ENCODE measurements at places on chromosomes 5 and 9. TPM values are rescaled to one million over a fixed set of nuclear protein-coding genes. Genes with fewer than 3 reads are reported as not detected.
A peak's percentile ranks its signal among the peaks of the same experiment; 100 is the strongest.

Gene FYB1
- total RNA-seq = 45.8 TPM

Gene PCDHA1
- total RNA-seq = not detected

Gene GPR21
- total RNA-seq = 8.8 TPM

Gene GABBR2
- not detected for total RNA-seq

Gene MLANA
- not detected for total RNA-seq

- no peaks in the 10 kb centered on the region for H3K36me3 ChIP-seq
- H3K4me1 ChIP-seq = peaks cover 6% of the 10 kb centered on the region
- no peaks in the 10 kb centered on the region for H3K27me3 ChIP-seq
- H3K4me3 ChIP-seq = no peak overlapping the region
- DNase-seq = no peak
Measured at GRCh38 chr5:112004867-112005622, 248.1 kb upstream of the NREP start.

DNA sequence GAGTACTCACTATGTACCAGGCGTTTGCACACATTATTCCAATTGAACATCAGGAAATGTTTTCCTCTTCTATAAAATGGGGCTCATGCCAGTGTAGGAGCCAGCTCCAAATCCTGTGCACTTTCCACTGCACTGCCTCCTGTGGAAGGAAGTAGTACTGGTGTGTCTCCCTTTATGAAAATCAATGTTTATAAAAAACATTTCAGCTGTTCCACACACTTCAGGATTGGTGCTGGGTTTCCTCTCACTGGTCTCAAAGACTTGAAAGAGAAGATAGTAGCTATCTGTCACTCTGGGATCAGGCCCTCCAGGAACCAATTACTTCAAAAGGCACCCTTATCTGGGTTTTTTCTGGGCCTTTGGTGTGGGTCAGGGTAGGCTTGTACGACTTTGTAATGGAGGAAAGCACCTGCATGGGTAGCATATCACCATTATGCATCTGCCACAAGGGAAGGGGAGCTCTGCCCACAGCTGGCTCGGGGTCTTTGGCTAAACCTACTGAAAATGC is 32.5 kb downstream of the RAB14 start:
- no peaks in the 10 kb centered on the region for H3K4me1 ChIP-seq
- H3K4me3 ChIP-seq = no peak overlapping the region
- H3K27ac ChIP-seq = no peak overlapping the region
- no peaks in the 10 kb centered on the region for H3K27me3 ChIP-seq

- DNase-seq = no peak
- no peaks in the 10 kb centered on the region for H3K27me3 ChIP-seq
- no peaks in the 10 kb centered on the region for H3K4me1 ChIP-seq
- no peak overlapping the region for H3K4me3 ChIP-seq
- no peak overlapping the region for H3K27ac ChIP-seq
Measured at GRCh38 chr5:98698359-98698758, 75.1 kb upstream of the RGMB start.

DNA sequence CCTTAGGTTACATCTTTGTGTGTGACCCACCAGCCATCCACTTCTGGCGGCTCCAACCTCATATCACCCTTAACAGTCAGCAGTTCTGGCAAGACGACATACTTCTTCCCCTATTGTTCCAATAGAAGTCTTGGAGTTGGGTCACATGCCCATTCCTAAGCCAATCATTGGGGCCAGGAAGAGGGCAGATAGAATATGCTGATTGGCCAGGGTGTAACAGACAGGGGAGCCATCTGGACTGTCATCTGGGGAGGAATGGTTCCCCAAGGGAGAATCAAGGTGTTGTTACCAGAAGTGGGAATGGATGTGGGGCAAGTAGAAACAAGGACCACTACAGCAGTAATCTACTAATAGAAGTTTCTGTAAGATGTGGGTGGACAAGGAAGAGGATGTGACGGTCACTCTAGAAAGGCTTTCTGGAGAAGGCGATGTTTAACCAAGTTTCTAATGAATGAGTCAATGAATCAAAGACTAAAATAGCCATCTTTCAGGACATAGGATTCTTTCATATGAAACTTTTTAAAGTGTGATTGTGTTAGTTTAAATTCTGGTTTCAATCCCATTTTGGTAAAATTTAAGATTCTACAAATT is 200.4 kb downstream of the ARHGAP26 start:
- DNase-seq = no peak
- no peaks in the 10 kb centered on the region for H3K27me3 ChIP-seq
- H3K4me1 ChIP-seq = peaks cover 1% of the 10 kb centered on the region
- H3K27ac ChIP-seq = no peak overlapping the region

DNA sequence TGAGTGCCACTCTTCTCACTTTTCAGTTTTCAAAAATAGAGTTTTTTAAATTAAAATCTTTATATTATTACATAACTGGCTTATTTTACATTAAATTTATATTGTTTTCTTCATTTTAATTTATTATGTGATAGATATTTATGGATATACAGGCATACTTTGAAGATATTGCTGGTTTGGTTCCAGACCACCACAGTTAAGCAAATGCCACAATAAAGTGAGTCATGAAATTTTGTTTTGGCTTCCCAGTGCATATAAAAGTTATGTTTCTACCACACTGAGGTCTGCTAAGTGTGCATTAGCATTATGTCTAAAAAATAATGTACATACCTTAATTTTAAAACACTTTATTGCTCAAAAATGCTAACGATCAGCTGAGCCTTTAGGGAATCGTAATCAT is 47.4 kb downstream of the NDUFS4 start:
- DNase-seq = no peak
- no peaks in the 10 kb centered on the region for H3K36me3 ChIP-seq
- peaks cover 2% of the 10 kb centered on the region for H3K4me1 ChIP-seq
- no peak overlapping the region for H3K4me3 ChIP-seq
- no peaks in the 10 kb centered on the region for H3K27me3 ChIP-seq

GRCh38 chr5:112921833-112922817 is at the start of gene REEP5:
REEP5 (minus strand) TSS chr5:112922227; CDS start chr5:112922190, 37 bp downstream.
- no peaks in the 10 kb centered on the region for H3K27me3 ChIP-seq
- H3K27ac ChIP-seq = peak within 1 kb of the TSS; percentile 84
- H3K4me1 ChIP-seq = no peaks in the 10 kb centered on the region
- peak within 1 kb of the TSS; percentile 83 for H3K4me3 ChIP-seq

- H3K4me1 ChIP-seq = no peaks in the 10 kb centered on the region
- H3K27ac ChIP-seq = no peak overlapping the region
- H3K4me3 ChIP-seq = no peak overlapping the region
Measured at GRCh38 chr5:9423571-9423970, 122.3 kb downstream of the SEMA5A start.

GRCh38 chr5:5044247-5044840 is 95.8 kb upstream of the ADAMTS16 start:
- no peaks in the 10 kb centered on the region for H3K4me1 ChIP-seq
- H3K27ac ChIP-seq = no peak overlapping the region
- H3K36me3 ChIP-seq = no peaks in the 10 kb centered on the region
- DNase-seq = no peak
- no peaks in the 10 kb centered on the region for H3K27me3 ChIP-seq

DNA sequence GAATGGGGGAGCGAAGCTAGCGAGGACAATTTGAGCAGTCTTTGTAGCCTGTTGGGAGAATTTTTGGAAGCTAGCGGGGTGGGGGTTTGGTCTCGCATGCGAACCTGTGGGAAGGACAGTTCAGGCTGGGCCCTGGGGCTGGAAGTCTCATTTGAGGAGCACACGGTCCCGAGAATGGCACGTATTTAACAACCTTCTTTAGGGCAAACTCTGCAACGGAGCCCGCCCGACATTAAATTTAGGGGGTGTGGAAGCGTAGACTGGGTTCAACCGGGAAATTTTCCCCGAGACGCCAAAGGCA is 35.2 kb upstream of the NFIB start:
- H3K27me3 ChIP-seq = no peaks in the 10 kb centered on the region
- H3K4me1 ChIP-seq = peaks cover 4% of the 10 kb centered on the region
- H3K36me3 ChIP-seq = no peaks in the 10 kb centered on the region
- peak overlapping the region; percentile 64 for H3K4me3 ChIP-seq

GRCh38 chr5:89064054-89064453 is 181.1 kb upstream of the MEF2C start:
- no peak for DNase-seq
- H3K4me1 ChIP-seq = peaks cover 2% of the 10 kb centered on the region
- H3K27me3 ChIP-seq = no peaks in the 10 kb centered on the region
- H3K4me3 ChIP-seq = no peak overlapping the region
- H3K27ac ChIP-seq = no peak overlapping the region
- no peaks in the 10 kb centered on the region for H3K36me3 ChIP-seq

DNA sequence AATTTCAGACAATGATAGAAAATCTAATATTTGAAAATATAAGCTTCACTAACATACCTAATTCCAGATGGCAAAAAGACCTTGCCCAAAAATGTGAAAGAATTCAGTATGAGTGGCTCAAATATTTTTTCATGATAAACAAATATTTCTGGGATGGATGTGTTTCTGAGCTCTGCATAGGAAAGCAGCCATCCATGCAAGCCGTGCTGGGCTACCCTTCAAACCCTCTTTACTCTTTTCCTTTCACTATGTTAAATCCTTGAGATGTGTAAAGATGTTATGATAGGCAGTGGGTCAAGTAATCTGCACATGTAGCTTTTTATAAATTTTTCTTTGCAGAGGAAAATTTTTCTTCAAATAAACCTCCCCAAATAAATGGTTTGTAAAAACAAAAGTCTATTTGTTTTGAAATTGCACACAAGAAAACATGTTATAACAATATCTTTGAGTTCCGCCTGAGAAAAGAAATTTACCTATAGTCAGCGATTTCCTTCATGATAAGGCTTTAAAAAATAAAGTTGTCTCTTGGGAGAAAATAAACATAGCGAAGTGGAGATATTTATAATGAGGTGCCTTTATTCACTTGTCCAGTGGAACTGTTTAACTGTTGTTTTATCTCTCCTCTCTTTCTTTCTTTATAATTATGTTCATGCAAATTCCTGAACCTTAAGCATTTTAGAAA is 154.3 kb upstream of the PITX1 start:
- no peak overlapping the region for H3K4me3 ChIP-seq
- no peaks in the 10 kb centered on the region for H3K27me3 ChIP-seq
- H3K27ac ChIP-seq = no peak overlapping the region
- H3K36me3 ChIP-seq = no peaks in the 10 kb centered on the region

DNA sequence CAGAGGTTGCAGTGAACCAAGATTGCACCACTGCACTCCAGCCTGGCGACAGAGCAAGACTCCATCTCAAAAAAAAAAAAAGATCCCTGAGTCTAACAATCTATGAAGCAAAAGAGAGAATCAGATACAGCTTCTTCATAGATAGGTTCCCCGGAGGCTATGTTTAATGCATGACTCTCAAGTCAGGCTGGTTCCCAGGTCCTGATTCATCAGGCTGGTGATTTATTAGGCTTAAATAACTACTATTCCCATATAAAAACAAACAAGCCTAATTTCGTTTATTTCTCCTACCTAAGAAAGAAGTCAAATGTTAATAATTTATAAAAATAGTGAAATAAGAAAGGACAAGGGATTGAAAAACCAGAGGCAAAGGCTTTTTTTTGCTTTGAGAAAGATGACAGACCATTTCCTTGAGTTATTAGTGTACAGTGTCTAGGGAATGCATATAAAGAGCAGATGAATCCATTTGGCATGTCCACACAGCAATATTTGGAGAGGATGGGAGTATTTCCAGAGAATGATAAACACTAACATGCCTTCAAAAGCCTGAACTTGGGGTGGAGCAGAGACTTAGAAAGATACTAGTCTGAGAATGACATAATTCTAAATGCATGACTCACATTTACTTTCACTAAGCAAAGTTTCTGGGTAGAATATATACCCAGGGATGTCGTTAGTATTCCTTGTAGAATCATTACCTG is 115.3 kb downstream of the NREP start:
- DNase-seq = no peak
- H3K27ac ChIP-seq = no peak overlapping the region
- no peaks in the 10 kb centered on the region for H3K27me3 ChIP-seq
- H3K4me1 ChIP-seq = no peaks in the 10 kb centered on the region

DNA sequence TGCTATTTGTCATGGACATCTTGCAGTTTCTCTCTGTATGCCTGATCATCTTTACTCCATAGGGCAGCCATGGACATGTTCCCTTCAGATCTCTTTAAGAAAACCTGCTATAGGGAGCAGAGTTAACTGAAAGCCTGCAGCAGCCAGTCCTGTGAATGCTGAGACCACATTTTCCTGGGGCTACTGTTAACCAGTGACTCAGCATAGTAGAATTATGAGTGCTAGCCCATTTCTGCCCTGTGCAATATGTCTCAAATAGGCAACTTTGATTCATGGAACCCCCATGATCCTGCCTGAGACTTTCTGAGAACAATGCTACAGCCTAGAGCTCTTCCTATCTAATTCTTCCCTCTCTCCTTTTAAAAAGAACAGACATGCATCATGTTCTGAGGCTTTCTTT is 624.2 kb downstream of the CHSY3 start:
- no peak overlapping the region for H3K4me3 ChIP-seq
- H3K36me3 ChIP-seq = no peaks in the 10 kb centered on the region
- H3K27ac ChIP-seq = no peak overlapping the region
- no peak for DNase-seq
- H3K4me1 ChIP-seq = no peaks in the 10 kb centered on the region
- no peaks in the 10 kb centered on the region for H3K27me3 ChIP-seq

GRCh38 chr5:34666392-34667080 is 10.4 kb downstream of the RAI14 start:
- no peak overlapping the region for H3K27ac ChIP-seq
- no peak for DNase-seq
- no peaks in the 10 kb centered on the region for H3K27me3 ChIP-seq
- peaks cover 5% of the 10 kb centered on the region for H3K4me1 ChIP-seq
- H3K36me3 ChIP-seq = no peaks in the 10 kb centered on the region
- no peak overlapping the region for H3K4me3 ChIP-seq

DNA sequence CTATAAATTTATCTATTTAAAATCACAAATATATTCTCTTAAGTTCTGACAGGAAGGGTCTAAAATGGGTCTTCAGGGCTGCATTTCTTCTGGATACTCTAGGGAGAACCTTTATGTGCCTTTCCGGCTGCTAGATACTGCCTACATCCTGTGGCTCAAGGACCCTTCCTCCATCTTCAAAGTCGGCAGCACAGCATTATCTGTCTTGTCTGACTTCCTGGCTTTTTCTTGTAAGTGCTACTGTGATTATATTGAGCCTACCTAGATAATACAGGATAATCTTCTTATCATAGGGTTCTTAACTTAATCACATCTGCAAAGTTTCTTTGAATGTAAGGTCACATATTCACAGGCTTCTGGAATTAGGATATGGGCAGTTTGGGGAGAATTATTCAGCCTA is 943.8 kb upstream of the TYRP1 start:
- no peaks in the 10 kb centered on the region for H3K36me3 ChIP-seq
- no peaks in the 10 kb centered on the region for H3K4me1 ChIP-seq
- no peak overlapping the region for H3K4me3 ChIP-seq
- no peak for DNase-seq

All from aorta (tissue), 5 donors.